Stimulated activated CD4-positive, alpha-beta T cell treated with anti-CD3 and anti-CD28 coated beads, Interleukin-1b, Interleukin-23, amount 100 ng/mL, for 1 hour (primary cell): ENCODE measurements at places on chromosomes 16 and 17.

GRCh38 chr16:89368604-89369249 lies 121.6 kb downstream of the ANKRD11 start:
- no peak for DNase-seq

DNA sequence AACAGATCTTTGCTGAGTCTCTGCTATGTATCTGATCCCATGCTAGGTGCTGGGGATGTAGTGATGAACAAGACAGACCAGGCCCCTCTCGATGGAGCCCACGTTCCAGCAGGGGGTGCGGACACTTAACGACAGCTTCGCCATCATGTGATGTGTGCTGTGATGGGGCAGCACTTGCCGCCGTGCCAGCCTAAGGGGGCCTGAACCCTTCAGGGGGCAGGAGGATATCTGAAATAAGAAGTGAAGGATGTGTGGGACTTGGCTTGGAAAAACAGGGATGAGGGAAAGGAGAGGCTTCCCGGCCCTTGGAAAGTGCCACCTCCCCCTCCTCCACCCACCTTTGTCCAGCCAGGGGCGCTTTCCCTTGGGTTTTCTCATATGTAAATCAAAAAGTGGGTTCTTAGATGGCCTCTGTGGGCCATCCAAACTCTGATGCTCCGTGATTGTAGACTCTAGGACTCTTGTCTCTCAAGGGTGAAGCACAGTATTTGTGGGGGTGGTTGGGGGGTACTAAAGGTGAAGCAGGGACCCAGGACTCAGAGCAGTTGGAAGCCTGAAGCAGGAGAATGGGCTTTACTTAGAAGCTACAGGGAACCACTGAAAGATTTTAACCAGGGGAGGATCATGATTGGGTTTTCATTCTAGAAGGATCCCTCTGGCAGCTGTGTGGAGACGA lies 4.0 kb upstream of the DLX3 start:
- DNase-seq = no peak

GRCh38 chr16:63652091-63652490 lies 1469.8 kb downstream of the CDH11 start:
- no peak for DNase-seq

- DNase-seq = no peak
Observed at GRCh38 chr17:55444471-55445441, 23.1 kb upstream of the MMD start.

DNA sequence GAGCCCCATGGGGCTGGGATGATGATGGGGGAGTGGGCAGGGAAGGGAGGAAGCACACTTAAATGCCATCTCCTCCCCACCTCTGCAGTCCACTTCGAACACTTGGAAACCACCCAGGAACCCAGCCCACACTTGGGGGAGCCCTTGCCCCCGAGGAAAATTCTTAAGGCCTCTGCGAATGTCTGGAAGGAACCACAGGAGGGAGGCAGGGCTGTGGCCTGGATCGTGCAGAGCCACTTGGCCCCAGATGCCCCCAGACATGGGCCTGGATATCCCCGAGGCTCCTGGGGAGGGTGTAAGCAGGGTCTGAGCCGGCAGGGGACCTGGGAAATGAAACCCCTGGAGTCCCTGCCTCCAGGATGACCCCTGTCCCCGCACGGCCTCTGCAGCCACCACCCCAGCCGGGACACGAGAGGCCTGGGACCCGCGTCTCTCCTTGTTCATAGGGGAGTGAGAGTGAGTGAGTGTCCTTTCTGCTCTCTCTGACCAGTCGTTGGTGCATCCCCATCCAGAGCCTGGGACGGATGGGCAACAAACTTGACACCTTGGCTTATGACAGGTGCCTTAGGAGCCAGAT lies 11.8 kb upstream of the MTSS2 start:
- DNase-seq = no peak

- DNase-seq = no peak
Observed at GRCh38 chr17:50905460-50905803, 39.3 kb upstream of the TOB1 start.

DNA sequence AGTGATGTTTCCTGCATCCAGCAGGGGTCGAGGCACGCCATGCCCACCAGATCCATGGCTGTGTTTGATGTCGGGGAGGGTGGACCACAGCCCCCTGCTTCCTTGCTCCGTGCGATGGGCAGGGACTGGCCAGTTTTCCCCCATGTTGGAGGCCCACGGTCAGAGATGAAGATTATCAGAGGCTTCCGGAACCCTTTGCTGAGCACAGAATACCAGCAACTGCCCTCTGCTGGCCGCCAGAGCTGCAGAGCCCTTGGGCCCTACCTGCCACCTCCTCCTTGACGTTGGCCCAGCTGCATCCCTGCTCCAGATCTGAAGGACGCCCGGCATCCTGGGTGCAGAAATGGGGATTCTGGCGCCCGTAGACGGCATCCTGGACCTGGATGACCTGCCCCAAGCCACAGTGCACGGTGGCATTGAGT lies 23.7 kb upstream of the BCO1 start:
- DNase-seq = no peak

DNA sequence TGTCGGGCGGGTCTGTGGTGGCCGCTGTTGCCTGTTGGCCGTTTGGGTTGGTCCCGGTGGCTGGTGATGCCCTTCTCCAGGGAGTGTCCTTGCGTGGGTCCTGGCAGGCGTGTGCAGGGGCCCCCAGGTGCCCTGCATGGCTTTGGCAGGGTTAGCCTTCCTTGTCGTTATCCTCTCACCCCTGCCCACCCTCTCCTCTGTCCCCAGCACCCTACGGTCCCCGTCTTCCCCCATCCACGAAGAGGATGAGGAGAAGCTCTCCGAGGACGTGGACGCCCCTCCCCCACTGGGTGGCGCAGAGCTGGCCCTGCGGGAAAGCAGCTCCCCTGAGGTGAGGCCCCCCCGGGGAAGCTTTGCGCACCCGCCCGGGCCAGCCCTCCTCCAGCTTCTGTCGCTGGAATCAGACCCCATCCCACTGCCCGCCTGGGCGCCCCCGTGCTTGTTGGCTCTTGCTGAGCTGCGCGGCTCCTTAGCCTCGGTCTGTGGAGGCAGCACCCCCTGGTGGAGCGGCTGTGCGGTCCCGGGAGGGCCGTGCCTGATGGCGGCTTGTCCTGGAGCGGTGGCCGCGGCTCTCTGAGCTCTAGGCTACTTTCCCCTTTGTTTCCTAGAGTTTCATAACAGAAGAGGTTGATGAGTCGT lies 10.6 kb upstream of the NUDT16L1 start:
- DNase-seq = no peak

- DNase-seq = no peak
Observed at GRCh38 chr17:79090443-79091225, 16.0 kb downstream of the ENGASE start.

DNA sequence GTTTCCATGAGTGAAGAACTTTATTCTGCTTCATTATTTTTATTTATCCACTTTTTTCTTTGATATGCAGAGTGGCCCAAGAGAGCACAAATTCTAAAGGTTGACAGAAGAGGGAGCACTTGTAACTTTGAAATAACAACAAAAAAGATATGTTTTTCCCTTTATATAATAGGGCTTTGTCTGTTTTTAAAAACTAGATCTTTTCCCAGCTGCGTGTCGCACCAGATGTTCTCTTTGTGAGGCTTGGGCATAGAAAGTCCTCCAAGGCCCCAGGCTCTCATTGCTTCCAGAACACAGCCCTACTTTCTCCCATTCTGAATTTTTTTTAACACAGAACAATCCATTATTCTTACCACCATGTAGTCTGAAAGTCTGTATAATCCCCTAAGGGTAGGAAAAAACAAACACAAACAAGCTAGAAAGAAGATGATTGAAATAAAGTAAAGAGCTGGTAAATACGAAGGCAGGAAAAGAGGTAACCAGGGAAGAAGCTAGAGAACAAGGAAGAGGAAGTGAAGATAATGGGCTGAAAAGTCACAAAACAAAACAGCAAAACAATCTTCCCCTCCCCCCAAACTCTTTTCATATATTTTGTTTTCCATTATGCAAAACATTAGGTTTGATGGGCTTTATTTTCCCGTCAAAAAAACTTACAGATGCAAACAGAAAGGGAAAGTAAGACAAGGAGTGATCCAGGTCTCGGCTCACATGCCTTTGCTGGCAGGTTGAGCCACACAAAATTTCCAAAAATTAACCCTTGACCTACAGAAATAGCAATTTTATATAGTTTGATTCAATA lies 160.4 kb downstream of the ABCA8 start:
- no peak for DNase-seq

GRCh38 chr17:17526369-17526768 lies 30.2 kb upstream of the RASD1 start:
- DNase-seq = no peak

DNA sequence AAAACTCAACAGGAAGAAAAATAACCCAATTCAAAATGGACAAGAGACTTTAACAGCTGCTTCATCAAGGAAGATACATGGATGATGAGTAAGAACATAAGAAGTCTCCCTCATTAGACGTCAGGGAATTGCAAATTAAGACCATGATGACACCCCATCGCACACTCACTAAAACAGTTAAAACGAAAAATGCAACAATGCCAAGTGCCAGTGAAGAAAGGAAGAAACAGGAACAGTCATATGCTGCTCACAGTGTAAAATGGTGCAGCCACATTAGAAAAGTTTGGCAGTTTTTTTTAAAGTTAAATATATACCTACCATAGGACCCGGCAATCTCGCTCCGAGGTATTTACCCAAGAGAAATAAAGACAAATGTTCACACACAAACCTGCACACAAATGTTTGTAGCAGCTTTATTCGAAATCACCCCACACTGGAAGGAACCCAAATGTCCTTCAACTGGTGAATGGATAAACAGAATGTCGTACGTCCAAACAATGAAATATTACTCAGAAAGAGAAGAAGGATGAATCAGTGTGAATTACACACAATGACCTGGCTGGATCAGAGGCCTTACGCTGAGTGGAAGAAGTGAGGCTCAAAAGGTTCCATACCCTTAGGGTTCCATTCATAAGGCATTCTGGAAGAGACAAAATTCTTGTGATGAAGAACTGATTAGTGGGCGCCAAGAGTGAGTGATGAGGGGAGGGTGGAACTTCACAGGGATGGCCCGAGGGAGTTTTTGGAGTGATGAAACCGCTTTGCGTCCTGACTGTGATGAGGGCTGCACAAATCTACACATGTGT lies 110.3 kb downstream of the C16orf95 start:
- no peak for DNase-seq

DNA sequence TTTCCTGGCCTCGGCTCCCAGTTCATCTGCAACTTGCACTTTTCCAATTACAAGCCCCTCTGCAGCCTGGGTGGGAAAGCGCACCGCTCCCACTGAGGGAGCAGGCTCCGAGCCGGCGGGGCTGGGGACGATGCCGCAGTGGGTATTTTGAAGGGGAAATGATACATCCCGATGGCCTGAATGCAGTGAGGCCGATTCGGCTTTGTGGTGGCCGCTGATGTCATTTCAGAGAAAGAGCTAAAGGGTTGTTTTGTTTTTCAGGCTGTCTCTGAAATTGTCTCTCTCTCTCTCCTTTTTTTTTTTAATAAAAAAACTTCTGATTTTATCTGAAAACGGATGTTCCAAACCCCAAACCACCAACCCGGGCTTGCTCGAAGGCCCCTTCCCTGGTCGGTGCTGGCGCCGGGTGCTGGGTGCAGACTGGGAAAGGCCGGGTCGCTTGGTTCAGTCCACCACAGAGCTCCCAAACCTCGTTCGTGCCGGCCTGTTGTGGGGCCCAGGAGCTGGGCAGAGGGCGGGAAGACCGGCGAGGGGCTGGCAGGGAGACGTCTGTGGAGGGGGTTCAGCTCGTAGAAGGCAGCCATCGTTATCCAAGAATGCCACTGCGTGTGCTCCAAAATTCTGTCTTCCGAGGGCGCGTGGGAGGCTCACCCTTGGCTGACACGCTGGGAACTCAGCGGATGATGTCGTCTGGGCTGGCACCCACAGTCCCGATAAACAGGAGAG lies 102.8 kb downstream of the FOXL1 start:
- no peak for DNase-seq

- DNase-seq = no peak
Observed at GRCh38 chr17:21090902-21091618, 35.7 kb upstream of the DHRS7B start.

GRCh38 chr17:3710951-3711383 lies 12.7 kb upstream of the HASPIN start:
- peak; percentile 28 for DNase-seq

DNA sequence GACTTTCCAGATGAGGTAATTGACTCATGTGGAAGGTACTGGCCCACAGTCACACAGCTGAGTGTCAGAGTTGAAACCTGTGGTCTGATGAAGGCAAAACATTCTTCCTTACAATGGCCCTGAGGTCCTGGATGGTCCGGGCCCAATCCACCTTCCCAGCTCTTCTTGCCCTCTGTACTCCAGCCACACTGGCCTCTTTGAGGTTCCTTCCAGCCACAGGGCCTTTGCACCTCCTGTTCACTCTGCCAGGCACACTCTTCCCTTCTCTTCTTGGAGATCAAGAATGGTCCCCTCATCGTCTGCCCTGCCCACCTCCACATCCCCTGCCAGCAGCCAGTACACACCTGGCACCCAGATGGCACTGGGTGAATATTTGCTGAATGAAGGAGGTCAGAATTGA lies 6.5 kb upstream of the PEMT start:
- DNase-seq = no peak

- no peak for DNase-seq
Observed at GRCh38 chr17:14733376-14733775, 432.5 kb downstream of the HS3ST3B1 start.
